ENCODE measurements at places on chromosomes 3 and 15.

GRCh38 chr3:64667138-64667537, 20.7 kb downstream of the ADAMTS9 start:
- no peak for DNase-seq

- DNase-seq: no peak
Observed at GRCh38 chr15:74053941-74054529, 28.3 kb downstream of the GOLGA6A start.

- DNase-seq: no peak
Observed at GRCh38 chr15:76951220-76951619, 19.7 kb downstream of the RCN2 start.

- no peak for DNase-seq
Observed at GRCh38 chr3:45832699-45833098, 9.2 kb downstream of the LZTFL1 start.

GRCh38 chr15:67720556-67721175, 104.6 kb upstream of the SKOR1 start:
- no peak for DNase-seq

- no peak for DNase-seq
Observed at GRCh38 chr3:187181454-187182170, 15.7 kb upstream of the RTP1 start.

GRCh38 chr3:169475978-169476698, 187.4 kb downstream of the MECOM start:
- DNase-seq: no peak

DNA sequence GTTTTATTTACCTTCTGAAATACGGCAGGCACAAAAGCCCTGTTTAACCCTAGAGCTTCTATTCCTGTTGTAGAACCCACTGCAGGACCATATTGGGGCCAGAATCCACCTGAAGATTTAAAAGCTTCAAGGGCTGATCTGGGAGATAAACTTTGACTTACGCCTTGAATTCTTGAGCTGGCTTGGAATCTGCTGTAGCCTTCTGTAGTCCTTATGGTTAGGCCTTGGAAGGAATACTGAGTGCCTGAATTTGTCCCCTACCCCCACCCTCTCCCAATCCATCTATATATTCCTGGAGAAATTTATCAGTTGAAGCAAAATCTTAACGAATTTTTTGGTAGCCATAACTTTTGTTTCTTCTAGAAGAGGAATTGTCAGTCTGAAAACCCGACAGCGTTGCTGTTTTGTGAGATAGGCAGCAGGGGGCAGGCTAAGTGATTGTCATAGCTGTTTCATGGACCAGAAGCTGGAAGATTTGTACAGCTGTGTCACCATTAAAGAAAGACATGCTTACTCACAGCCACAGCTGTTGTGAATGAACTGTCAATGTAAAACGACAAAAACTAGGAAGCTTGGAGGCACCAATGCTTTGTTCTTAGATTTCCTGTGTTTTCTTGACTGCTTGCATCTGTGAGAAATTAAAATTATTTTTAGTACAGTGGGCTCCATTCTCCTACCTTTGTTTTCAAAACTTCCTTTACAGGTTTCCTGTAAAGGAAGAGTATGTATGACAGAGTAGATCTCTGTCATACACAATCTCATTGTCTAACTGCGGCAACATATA, 12.8 kb downstream of the LXN start:
- DNase-seq: peak; percentile 53

- no peak for DNase-seq
Observed at GRCh38 chr3:169199283-169199682, 464.2 kb downstream of the MECOM start.

GRCh38 chr3:41076399-41076798, 122.9 kb upstream of the CTNNB1 start:
- no peak for DNase-seq

DNA sequence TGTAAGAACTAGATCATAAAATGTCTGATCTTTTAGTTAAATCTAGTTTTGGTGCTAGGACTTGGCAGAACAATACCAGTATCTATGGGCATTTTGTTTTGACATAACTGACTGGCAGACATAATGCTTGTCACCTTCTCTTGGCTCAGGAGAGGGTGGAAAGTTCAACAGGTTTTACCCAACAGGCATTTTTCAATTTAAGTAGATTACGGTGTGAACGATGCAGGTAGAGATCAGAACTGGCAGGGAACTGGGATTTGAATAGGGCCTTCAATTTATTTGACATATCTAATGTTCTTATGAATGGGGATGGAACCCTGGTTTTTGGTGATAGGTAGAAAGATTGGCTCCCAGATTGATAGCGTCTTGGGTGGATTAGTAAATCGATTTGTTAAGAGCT, 351.0 kb downstream of the FEZF2 start:
- DNase-seq: no peak

- DNase-seq: no peak
Observed at GRCh38 chr3:51622868-51623267, 48.2 kb upstream of the TEX264 start.

DNA sequence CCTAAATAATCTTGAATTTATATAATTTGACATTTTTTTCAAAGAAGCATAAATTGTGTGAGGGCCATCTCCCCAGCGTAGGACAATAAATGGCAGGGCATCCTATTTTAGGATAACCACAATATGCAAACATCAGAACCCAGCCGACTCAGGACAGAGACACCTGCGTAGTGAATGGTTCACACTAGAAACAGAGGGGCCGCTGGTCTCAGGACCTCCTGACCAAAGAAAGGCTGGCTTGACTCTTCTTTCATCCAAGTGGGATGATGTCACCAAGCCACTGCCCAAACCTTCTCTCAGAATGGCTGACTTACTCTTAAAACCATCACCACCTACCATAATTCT, 162.1 kb downstream of the FOXP1 start:
- no peak for DNase-seq

GRCh38 chr3:161117646-161118045, 12.5 kb upstream of the B3GALNT1 start:
- no peak for DNase-seq

DNA sequence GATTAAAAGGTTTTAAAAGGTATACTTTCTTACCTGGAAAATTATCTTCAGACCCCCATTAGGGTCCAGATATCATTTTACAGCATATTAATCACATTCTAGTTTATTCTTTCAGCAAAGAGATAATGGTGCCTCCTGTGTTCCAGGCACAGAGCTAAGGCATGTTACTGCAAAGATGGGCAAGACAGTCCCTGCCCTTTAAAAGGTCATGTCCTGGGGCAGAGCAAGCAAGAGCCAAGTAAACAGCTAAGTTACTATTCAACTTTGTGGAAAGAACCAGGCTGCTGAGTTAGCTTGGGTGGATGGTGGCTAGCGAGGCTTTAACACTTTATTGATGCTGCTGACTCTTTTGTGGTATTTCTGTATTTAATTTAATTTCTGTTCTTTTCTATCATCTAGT, 75.0 kb downstream of the LRRC28 start:
- no peak for DNase-seq

GRCh38 chr15:60584355-60584998, 105.5 kb upstream of the ICE2 start:
- DNase-seq: no peak

DNA sequence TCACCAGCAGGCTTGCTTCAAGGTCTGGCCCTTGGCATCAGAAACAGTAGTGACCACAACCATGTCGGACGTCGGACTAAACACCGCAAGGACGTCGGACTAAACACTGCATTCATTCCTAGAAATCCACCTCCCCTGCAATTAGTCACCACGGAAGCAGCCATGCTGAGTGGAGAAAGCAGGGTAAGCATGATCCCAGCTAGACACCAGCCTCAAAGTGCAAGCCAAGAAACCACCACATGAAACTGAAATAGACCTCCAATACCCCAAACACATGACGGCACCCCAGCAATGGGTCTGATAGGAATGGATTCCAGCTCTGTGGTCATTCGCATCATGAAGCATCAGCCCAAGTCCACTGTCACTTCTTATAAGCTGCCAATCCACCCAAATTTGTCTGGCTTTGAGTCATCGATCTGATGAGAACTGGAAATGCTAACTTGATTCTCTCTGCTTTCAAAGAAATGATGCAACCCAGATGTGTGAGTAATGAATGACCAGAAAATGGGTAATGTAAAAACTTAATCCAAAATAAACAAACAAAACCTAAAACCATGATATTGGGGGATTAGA, 348.3 kb upstream of the TMCO5A start:
- no peak for DNase-seq

- DNase-seq: no peak
Observed at GRCh38 chr15:60486742-60487141, 7.8 kb upstream of the ICE2 start.

GRCh38 chr3:171058058-171058457, 31.5 kb upstream of the SLC2A2 start:
- DNase-seq: no peak

DNA sequence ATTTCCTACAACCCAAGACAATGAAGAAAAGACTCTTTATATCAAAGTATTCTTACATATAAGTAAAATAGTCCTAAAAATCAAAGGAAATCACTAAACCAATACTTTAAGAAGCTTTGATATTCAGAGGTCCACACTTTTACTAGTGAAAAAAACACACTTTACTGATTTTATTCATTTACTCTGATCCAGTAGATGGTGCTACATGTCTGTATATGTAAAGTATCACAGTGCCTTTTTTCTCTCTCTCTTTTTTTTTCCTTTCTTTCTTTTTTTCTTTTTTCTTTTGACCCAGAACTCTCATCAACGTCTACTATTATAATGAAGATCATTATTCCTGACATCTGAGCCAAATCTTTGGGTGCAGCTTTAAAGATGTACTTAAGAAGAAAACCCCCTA, 10.8 kb upstream of the CCDC39 start:
- DNase-seq: no peak

DNA sequence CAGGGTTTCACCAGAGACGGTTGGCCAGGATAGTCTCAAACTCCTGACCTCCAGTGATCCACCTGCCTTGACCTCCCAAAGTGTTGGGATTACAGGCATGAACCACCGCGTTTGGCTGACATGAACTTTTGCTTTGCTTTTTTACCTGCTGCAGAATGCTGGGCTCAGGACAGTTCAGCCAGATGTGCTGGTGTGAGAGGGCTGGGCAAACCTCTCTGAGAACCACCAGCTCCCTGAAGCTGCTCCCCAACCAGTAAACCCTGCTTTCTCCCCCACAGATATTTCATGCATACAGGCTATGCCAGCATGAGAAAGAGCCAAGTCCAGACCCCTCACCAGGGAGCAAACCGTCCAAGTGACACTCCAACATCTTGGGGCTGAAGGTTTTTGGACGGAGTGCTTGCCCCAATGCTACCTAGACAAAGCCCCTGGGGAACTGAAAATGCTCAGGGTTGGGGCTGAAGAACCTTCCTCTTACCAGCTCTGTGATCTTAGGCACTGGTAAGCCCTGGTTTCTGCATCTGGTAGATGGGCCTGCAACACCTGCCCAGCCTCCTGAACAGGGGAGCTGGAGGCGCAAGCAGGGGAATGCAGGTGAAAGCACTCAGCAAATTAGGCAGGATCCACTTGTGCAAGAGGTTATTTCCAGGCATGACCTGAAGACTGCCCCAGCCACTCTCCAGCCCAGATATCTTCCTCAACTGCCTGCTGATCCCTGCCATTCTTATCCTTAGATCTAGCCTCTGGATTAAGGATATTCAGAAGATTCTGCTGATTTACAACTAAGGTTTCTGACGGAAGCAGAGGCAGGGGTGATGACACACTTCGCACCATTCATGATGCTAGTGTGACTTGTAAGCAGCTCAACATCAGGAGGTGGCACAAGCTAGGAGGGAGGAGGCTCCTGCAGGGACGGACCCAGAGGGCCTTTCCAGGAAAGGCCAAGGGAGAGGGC, 78.8 kb downstream of the TLE3 start:
- DNase-seq: no peak

DNA sequence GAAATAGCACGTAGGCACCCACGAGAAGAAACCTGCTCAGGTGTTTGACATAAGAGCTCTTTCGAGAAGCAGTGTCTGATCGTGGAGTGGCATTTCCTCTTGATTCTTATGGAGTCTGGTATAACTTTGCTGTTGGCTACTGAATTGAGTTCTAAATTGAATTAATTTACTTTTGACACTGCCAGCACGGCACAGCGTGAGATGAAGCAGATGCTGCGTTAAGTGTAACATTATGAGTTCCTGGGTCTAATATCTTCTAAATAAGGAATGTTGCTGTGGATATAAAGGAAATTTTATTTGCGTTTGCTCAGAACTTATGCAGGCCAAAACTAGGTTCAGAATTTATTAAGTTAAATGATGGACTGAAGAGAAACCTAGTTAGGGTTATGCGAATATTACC, 919.9 kb downstream of the TUSC7 start:
- DNase-seq: no peak

- DNase-seq: no peak
Observed at GRCh38 chr15:66489179-66489791, 8.3 kb downstream of the SNAPC5 start.

- DNase-seq: no peak
Observed at GRCh38 chr15:48538941-48539340, 106.6 kb downstream of the FBN1 start.

GRCh38 chr3:178537122-178537705, 978 bp downstream of the KCNMB2 start:
- DNase-seq: no peak

DNA sequence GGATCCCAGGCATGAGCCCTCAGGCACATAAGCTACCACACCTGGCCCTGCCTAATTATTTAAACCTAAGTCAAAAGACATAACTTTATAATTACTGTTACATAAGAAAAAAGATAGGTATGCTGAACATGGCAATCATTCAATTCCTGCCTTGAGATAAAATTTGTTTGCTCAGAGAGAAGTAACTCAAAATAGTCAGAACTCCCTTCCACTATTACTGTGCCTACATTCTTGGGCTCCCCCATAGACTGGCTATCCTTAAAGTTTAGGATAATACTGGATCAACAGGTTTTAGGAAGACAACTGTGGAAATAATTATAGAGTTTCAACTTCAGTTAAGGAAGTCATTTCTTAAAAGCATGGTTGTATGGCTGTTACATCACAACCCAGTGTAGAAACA, 9.9 kb downstream of the WDR53 start:
- no peak for DNase-seq

DNA sequence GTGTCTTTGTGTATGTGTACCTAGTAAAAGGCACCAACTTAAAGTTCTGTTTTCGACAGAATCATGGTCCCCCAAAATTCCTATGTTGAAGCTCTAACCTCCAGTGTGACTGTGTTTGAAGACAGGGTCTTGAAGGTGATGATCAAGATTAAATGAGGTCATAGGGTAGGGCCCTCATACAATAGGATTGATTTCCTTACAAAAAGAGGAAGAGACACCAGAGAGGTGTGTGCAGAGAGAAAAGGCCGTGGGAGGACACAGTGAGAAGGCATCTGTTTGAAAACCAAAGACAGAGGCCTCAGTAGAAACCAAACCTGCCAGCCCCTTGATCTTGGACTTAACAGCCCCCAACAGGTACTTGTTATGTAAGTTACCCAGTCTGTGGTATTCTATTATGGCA, 52.0 kb upstream of the CORO2B start:
- DNase-seq: no peak

- no peak for DNase-seq
Observed at GRCh38 chr3:19888428-19889152, 45.4 kb downstream of the EFHB start.

GRCh38 chr3:184085389-184085852, 11.4 kb upstream of the HTR3E start:
- DNase-seq: no peak
